Fibroblast of skin of scalp (primary cell): ENCODE measurements at places on chromosomes 6 and 20.

- peak; percentile 51 for DNase-seq
These were observed 96.0 kb downstream of the ADTRP start for GRCh38 chr6:11682561-11682975.

DNA sequence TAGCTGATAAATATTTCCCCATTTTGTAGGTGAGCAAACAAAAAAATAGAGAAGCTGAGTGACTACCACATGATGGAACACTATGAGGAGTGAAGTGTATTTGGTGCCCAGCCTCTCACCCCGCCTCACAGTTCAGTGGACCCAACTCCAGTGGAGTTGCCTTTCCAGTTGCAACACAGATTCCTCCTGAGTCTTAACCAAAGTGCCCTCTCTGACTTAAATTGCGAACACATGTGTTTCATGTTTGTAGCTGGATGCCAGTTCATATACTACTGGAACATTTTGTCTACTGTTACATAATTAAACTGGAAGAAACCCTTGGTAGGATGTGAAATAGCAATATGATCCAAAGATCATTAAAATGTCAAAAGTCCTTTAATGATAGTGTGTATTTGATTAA is 448.9 kb downstream of the COL12A1 start:
- DNase-seq = no peak

DNA sequence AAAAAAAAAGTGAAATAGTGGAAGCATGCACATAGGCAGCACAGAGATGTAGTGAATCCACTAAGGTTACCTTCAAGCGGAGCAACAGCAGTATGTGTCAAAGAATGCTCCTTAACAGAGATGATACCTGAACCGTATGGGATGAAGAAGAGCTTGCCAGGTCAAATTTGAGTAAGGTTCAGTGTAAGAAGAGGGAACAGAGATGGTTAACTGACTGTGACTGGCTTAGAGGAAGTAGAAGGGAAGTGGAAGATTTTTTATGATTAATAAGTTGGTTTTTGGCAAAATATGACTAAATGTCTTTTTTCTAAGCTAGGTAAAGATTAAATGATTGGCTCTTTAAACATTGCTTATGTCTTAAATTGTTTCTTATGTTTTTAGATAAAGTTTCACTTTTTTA is 52.6 kb upstream of the C20orf144 start:
- DNase-seq = no peak

DNA sequence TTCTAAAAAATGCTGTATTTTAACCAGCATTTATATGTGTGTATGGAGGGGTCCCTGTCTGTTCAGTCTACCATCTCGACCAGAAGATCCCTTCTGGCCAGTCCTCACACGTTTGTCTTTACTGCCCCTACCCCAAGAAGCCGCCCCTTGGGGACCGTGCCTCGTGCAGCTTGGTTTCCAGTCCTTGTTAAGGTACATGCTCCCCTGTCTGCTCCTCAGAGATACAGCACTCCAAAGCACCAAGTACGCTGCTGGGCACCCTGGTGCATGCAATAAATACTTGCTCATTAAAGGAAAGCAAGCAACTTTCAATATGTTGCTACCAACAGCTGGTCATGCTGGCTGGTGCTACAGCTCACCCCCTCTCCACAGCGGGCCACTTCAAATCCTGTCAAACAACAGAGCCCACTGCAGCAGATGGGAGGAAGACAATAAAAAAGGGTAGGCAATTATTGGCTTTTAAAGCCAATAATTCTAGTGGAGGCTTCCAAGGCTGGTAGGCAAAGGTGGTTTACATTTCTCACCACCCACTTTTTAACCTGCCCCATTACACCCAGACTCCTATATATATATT is 61.6 kb downstream of the PSMG4 start:
- no peak for DNase-seq

DNA sequence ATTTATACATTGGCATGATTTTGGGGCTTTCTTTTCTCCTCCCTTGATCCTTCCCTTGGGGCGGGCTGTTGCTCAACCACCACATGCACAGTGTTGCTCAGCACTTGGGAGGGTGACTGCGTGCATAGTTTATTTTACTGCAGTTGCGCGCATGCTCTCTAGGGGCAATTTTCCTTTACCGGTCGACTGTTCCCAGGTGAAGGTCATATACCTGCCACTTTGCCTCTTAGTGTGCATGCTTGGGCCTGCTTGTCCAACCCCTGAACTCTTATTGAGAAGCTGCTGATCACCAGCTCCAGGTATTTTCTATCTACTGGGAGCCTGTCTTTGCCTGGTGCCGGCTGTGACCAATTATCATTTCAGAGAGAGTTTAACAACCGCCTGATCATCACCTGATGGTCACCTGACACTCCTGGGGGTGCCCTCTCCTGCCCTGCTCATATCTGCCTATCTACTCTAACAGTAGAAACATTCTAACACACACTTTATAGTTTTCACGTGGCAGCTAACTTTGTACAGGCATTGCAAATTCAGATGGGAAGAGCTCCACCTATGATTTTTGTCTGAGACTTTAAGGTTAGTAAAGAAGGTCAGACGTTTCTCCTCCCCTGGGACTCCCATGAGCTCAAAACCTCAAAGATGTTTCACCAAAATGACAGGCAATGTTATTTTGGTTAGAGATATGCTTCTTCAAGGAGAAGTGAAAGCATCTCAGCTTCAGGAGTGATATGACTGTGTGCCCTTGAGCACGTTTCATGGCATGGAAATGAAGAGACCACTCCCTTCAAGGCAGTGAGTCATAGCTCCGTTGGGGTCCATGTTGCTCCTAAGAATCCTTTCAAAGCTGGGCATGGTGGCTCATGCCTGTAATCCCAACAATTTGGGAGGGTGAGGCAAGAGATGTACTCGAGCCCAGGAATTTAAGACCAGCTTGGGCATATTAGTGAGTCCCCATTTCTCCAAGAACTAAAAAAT is 227.5 kb upstream of the MYLIP start:
- DNase-seq = peak; percentile 75

DNA sequence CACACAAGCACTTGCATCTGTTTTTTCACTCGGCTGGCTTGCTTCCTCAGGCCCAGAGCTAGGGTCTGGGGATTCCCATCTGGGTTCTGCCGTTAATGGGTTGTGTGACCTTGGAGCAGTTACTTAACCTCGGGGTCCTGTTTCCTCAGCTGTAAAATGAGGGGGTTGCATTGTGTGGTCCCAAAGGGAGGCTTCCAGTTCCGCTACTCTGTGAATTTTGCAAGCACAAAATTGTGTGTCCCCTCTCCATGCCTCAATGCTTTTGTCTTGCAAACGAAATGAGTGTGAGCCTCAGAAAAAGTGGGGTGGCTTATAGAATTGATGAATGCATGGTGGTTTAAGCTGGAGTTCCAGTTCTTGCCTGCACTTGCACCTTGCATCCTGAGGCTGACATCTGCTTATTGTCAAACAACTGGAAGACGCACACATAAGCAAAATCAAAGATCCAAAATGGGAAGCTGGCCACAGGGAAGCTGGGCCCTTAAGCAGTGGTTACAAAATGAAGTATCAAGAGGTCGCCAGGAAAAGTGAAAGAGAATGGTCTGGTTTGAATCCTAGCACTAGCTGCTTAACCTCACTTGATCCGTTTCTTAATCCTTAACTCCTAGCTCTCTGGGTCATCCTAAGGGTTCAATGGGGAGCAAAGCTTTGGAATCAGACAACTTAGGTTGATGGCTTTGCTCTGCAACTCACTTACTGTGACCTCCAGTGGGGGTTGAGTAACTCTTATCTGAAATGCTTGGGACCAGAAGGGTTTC is 490.6 kb downstream of the DHX35 start:
- no peak for DNase-seq
